ENCODE measurements at places on chromosomes 7 and 10.

- DNase-seq = no peak
These were observed 713 bp downstream of the IMMP2L start for GRCh38 chr7:111561654-111561903.

GRCh38 chr7:139559364-139560105 is 36.0 kb downstream of the CLEC2L start:
- no peak for DNase-seq

DNA sequence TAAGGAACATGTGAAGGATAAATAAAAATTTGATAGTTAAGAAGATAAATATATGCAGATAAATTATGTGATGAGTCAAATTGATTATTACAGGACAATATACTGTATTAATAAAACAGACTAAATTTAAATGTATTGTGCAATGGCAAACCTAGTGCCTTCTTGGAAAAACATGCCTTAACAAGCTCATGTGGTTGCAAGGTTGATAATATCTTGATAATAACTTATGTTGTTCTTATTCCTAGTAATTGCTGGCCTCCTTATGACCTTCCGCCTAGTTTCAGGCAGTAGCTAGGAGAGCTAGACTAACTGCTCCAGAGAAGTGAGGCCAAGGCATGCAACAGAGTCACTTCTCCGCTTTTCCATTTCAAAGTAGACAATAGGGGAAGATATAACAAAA is 7.6 kb upstream of the RAB11FIP2 start:
- DNase-seq = no peak

DNA sequence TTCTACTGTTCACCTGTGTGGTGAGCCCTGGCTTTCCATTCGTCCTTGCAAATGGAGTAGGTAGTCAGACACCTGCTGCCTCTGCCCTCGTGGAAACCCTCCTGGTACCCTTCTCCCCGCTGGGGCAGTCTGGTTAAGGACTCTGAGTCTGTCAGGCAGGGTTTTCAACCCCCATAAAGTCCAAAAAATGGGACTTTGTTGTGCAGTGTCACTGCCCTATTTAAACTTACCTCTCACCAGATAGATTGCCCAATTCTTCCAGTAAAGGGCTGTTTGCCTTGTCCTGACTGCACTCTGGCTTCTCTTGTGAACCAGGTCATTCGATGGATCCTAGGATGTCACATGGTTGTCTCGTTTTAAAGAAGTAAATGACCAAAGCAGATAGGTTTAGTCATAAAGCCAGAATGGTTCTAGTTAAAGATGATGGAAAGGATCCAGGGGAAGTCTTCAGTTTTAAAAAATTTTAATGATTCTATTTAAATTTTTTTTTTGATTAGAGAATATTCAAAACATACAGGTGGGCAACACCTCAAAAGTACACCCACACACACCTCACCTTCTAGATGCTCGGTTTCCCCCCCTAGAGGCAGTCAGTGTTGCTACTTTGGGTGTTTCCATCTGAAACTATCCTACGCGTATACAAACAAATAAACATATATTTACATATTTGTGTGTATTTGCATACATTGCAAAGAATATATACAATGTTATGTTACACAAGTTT is 22.0 kb downstream of the TMEM176B start:
- no peak for DNase-seq

DNA sequence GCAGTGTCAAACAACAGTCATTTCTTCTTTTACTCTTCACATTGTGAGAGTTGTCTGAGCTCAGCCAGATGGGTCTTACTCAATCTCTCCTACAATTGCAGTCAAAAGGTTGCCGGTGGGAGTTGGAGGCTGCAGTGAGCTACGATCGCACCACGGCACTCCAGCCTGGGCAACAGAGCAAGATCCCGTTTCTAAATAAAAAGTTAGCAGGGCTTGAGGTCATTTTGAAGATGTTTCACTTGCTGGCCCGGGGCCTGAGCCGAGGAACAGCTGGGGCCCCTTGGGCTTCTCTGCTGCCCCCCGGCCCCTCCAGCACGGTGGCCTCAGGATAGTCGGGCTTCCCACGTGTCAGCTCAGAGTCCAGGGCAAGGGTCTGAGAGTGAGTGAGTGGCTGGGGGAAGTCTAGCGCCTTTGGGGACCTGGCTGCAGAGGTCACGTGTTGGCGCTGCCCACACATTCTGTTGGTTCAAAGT is 40.4 kb downstream of the GTF2IRD1 start:
- no peak for DNase-seq

- no peak for DNase-seq
These were observed 48.9 kb downstream of the ZCCHC24 start for GRCh38 chr10:79396520-79396919.
